ENCODE measurements at places on chromosomes 7 and 10.

DNA sequence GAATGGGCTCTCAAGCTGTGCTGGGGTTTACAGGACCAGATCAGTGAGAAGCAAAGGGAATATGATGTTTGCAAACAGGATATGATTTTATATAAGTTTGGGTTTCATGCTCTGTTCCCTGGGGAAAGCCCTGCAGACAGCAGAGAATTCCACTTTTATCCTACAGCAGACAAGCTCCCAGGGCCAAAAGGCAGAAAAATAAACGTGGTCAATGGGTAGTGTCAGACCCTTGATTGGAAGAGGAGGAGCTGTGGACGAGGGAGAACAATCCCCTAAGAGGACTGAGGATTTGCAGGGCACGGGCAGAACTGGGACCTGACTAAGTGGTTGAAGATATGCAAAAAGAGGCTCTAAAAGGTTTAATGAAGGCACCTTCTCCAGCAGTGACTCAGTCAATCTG, 275.3 kb downstream of the HDAC9 start:
- no peak for DNase-seq

DNA sequence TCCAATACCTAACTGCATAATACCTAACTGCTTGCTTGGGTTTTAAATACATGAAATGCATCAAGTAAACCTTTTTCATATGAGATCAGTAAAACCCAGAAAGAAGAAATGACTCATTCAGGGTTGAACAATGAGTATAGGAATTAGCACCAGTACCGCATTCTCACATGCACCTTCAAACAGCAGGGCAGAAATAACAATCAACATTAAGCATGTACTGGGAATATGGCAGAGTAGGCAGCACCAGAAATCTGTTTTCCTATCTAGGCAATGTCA, 850.3 kb upstream of the SORCS1 start:
- no peak for DNase-seq

- no peak for DNase-seq
These were observed 210.5 kb upstream of the SHH start for GRCh38 chr7:156022483-156023459.

DNA sequence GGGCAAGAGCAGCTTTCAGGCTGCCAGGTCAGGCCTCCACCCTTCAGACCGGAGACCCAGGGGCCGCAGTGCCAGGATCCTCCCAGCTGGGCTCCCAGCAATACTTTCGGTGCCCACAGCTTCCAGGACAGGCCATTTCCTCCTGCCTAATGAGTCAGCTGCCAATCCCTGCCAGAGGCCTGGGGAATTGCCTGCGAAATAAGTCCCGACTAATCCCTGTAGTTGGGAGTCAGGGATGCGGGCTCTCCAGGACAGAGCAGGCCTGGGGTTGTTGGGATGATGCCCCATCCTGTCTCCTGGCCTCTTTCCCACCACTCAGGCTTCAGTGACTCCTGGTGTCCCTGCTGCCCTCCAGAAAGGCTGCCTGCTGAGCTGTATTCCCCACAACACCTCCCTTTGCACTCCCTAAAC, 143.5 kb upstream of the UNC5B start:
- DNase-seq, result no peak

DNA sequence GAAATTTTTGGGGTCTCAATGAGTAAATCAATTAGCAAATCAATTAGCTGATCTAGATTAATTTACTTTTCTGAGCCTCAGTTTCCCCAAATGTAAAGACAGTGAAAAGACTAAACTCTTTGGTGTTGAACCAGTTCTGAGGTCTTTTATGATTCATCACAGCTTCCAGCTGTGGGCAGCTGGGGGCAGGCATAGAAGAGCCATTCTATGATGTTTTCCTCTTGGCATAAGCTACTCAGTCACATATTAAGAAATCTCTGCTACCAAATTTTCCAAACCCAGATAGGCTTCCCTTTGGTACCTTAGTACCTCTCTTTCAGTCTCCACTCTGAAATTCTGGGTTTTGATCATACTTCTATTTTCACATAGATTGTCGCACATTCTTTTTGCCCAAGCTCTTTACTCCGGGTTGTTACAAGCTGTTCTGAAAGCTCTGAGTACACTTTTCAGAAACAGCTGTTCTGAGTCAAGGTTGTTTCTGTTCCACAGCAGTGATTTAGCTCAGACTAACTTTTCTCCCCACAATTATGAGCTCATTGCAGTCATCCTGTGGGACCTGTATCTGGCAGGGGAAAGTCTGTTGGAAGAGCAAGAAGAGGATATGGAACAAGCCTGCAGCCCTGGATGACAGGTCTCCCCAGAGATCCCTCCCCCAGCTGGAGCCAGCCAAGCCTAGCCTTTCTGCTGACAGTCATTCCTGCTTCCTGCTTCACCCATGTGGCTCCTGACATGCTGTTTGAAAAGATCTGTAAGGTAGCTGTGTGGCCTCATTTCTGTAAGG, 599.6 kb upstream of the GHITM start:
- DNase-seq, result no peak

- no peak for DNase-seq
These were observed 4.4 kb upstream of the LRRN3 start for GRCh38 chr7:111086532-111086931.

DNA sequence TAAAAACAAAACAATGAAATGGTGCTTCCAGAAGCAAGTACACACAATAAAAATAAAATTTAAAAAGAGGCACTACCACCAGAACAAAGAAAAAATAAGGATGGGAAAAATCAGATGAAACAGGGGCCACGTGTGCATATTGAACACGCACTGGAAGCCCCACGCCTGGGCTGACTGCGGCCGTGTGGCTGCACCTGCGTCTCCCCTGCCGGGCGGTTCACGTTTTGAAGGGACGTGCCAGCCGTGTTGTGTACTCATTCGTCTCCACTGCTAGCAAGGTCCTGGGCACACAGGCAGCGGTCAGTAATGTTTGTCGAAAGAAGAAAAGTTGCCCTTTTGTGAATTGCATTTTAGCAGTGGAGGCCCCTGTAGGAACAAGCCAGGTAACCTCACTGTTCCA, 255.9 kb upstream of the RNF32 start:
- no peak for DNase-seq

- DNase-seq, result no peak
These were observed 87.5 kb downstream of the PRKAG2 start for GRCh38 chr7:151789380-151789947.

DNA sequence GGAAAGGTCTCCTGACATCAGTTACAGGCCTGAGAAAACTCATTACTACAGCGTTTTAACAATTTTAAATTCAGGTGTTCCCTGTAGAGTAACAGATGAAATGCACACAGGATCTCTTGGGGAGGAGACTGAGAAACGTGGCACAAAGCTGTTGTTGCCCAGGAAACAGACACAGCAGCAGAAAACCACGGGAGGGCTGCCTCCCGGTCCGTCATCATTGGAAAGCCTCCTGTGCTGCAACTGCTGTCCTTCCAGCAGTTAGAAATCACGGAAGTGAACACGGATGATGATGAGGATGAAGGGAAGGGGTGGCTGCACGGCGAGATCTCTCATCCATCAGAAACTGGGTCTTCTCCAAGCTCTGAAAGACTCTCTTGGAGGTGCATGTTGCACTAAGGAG, 94.6 kb upstream of the RNF32 start:
- no peak for DNase-seq

DNA sequence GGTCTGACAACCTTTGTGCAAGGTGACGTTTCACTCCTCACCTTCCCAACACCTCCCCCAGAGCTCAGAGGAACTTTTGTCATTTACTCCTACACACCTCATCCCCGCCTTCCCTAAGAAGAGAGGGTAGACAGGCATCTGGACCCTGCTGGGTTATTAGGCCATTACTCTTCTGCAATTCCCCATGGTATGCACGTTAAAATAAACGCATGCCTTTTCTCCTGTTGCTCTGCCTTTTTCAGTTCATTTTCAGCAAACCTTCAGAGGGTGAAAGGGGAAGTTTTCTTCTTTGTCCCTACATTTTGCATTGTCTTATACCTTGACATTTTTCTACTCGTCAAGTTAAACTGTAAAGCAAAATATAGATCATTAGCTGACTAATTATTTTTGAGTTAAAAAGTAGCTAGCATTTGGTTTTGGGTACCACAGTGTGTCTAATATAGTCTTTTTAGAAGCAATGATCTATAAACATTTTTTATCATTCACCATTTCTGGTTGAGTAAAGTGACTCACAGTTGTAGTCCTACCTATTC, 10.5 kb upstream of the EDRF1 start:
- DNase-seq, result no peak

DNA sequence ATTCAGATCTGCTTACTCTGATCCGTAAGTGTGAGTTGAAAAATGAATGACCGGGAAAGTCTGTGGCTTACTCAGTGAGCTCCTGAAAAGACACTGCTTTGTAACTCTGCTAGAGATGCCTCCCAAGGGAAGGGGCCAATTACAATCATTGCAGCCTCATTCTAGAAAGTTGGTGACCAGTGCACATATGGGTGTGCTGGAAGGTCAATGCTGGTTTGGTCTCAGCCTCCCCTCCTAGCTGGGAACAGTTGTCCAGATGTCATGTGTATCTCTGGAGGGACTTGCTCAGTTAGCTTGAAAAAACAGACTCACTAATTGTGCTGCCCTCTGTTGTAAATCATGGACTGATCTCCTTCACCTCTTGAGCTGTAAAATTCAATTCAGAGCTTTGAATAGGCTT, 405.0 kb downstream of the ADRA2A start:
- DNase-seq, result no peak

DNA sequence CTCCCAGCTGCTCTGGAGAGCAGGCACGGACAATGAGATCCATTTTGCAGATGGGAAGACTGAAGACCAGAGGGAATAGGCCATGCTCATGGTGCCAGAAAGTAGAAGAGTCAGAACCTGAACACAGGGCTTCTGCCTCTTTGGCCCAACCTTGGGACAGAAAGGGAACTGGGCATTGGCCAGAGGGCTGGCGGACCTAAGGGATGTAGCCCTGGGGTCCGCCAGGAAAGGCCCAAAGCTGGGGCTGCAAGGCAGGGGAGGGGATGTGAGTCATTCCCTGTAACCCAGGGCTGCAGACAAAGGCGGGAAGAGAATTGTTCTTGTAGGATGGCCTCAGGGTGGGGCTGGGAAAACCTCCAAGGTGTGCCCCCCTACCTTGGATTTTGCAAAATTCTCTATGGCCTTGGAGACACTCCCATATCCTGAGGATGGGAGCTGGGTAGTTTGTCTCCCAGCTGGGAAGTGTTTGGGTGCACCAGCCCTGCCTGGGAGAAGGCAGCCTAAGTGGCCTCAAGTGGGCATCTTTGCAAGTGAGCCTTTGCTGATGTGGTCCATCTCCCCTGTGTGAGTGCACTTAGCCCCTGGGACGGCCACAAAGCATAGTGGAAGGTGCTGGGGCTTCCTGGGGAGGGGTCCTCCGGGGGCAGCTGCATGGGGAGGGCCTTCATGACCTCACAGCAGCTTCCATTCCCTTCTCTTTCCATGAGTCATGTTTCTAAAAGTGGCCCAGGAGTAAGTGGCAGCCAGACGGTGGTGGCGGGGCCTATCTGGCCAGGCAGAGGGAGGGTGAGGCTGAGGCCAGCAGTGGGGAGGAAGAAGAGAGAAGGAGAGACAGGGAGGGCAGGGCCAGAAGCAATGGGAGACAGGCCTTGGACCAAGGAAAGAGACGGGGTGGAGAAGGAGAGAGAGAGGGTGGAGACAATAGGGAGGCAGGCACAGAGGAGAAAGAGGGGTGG, 9.2 kb downstream of the AQP1 start:
- no peak for DNase-seq

DNA sequence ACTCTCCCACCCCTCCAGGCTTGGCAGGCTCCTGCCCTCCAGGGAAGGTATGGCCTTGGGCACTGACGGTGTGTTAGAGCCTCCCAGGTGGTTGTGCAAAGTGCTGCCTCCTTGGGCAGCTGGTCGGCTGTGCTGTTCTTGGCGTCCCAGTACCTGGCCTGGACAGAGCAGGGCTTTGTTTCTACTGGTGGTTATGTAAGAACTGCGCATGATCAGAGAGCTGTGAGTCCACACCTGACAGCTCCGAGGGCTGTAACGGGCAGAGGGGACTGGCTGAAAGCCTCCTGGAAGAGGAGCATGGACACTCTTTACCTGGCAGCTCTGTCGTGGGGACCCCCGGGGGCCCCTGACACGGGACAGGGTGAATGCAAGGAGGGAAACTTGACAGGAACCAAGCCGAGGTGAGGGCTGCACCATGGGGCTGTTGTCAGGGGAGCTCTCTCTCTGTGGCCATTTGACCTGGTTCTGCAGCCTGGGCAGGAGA, 3.1 kb upstream of the SFRP5 start:
- no peak for DNase-seq
